SJSA1 (cell line): ENCODE measurements at places on chromosomes 6 and 20. TPM values are rescaled to one million over a fixed set of nuclear protein-coding genes. Genes with fewer than 3 reads are reported as not detected.

GRCh38 chr6:42502127-42502526 lies 50.4 kb upstream of the TRERF1 start:
- DNase-seq: no peak

DNA sequence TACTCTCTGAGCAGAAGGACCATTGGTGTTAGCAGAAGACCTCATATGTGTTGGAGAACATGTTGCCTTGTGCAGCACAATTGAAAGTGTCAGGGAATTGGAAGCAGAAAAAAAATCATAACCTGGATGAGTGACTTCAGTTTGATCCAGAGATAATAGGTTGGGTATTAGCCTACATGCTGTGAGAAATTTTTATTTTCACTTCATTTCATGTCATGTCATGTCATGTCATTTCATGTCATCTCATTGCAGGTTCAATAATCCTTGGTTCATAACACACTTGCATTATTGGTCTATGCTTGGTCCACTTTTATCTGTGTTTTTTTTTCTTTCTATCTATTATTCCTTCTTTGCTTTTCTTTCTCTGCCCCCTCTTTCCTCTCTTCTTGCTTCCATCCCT lies 34.3 kb downstream of the AKAP7 start:
- DNase-seq: no peak

DNA sequence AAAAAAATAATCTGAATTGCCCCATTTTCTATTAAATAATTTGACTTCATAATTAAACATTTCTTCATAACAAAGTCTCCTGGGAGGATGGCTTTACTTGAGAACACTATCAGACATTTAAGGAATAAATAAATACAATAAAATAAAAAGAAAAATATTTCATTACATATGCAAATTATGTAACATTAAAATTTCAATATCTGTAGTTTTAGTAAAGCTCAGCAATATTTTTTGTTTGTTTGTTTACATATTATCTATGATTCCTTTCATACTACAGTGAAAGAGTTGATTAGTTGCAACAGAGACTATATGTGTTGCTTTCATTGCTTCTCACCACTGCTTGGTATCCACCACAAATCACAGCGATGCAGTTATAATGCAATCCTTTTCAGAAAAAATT lies 474.9 kb upstream of the GJE1 start:
- DNase-seq: no peak

DNA sequence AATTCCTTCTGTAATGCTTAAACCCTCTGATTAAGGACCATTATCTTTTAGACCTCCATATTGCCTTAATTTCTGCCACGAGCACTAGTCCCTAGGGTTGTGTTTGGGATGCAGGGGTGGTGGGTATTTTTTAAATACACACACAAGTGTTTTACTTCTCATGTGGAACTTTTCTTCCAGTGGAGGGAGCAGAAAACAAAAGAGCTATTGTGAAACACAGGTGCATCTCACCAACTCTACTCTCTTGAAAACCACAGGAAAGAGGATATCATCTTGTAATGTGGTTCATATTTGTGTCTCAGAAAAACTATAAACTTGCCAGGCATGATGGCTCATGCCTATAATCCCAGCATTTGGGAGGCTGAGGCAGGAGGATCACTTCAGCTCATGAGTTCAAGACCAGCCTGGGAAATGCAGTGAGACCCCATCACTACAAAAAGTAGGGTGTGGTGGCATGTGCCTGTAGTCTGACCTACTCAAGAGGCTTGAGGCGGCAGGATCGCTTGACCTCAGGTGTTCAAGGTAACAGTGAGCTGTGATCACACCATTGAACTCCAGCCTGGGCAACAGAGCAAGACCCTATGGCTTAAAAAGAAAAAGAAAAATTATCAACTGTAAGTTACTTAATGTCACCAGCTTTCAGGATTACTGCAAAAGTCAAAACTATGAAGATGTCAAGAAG lies 37.3 kb downstream of the MRS2 start:
- no peak for DNase-seq

DNA sequence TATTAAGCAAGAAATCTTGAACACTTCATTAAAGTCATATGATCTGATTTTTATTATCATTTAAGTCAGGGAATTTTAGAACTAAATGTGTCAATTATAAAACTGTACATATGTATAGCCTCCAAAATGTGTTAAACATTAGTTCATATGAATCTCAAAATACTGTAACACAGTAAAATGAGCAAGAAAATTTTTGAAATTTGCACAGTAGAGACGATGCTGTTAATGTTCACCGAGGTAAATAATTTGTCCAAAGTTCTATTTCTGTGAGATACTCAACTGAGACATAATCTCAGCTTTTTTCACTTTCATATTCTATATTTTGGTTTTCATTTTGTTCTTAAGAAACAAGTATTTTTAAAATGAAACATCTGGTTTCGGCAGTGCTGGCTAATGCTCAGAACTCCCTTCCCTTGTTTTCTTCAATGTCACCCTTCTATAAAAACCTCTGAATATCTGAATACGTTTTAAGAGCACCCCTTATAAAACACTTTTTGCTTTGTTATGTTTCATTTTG lies 353.1 kb downstream of the LAMA2 start:
- DNase-seq: no peak

- DNase-seq: no peak
Measured at GRCh38 chr6:74467533-74468215, 738.2 kb downstream of the COL12A1 start.

- no peak for DNase-seq
Measured at GRCh38 chr20:38414769-38415450, 20.2 kb downstream of the SNHG17 start.

GRCh38 chr20:24045621-24046318 lies 57.2 kb upstream of the GGTLC1 start:
- DNase-seq: no peak

DNA sequence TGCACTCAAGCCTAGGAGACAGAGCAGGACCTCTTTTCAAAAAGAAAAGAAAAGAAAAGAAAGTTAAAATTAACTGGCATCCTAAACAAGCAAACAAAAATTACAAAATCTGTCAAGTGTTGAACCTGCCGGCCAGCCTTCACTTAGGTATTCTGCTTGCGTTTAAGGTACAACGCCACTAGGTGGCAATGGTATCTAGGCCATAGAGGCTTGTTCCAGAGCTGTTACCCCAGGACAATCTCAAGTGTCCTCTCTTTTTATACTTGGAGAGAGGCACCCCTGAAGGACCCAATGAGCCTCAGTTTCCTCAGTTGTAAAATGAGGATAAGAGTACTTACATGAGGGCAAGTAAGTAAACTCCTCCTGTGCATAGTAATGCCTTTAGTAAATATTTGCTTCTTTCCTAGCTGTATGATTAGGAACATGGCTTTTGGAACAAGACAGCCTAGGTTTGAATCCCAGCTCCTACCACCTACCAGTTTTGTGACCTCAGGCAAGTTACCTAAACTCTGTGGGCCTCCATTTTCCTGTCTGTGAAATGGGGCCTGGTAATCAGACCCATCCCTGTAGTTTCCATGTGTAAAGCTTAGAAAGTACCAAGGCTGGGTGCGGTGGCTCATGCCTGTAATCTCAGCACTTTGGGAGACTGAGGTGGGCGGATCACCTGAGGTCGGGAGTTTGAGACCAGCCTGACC lies 5.8 kb upstream of the PACSIN1 start:
- peak; percentile 34 for DNase-seq

GRCh38 chr6:78268591-78269452 lies 598.5 kb upstream of the IRAK1BP1 start:
- DNase-seq: no peak

DNA sequence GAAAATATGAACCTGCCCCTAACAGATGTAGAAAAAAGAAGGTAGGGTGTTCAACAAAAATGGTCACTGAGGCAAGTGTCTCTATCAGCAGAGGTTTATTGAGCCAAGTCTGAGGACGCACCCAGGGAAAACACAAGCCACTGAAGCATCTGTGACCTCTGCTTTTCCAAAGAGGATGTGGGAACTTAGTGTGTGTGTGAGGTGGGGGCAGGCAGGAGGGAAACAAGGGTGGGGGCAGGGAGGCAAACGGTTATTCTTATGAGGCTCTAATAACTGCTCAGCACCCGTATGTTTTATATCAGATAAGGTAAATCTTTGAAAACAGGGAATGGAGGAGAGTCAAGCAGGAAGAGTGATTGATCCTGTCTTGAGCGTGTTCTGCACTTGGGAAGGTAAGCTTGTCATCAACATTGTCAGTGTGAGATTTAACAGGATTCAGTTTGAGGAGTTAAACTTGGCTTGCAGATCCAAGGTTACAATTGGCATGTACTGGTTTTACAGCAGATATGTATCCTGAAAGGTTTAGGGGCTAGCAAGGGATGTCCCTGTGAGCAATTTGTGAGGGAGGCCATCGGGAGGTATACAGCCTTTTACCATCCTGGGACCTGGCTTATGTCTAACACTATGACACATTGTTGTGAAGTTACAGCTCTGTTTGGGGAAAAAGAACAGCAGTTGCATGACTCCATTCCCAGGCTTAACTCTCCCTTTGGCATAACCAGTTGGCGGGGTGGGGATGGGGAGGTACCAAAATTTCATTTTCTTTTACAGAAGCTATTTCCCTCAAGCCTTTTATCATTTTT lies 33.7 kb downstream of the NINL start:
- DNase-seq: no peak

The NRSN2 gene
- total RNA-seq: 37.5 and 43.1 TPM in 2 replicates

The TRIM15 gene
- total RNA-seq: not detected in 2 replicates

The C20orf141 gene
- not detected in 2 replicates for total RNA-seq

The CD93 gene
- not detected in 2 replicates for total RNA-seq

The CTCFL gene
- not detected in 2 replicates for total RNA-seq

The LHFPL5 gene
- total RNA-seq: not detected in 2 replicates

The BNIP5 gene
- not detected in 2 replicates for total RNA-seq
